HL-60 (cell line): ENCODE measurements at places on chromosomes 7 and 10.

GRCh38 chr7:14270099-14270498, 280.6 kb upstream of the ETV1 start:
- DNase-seq: no peak

DNA sequence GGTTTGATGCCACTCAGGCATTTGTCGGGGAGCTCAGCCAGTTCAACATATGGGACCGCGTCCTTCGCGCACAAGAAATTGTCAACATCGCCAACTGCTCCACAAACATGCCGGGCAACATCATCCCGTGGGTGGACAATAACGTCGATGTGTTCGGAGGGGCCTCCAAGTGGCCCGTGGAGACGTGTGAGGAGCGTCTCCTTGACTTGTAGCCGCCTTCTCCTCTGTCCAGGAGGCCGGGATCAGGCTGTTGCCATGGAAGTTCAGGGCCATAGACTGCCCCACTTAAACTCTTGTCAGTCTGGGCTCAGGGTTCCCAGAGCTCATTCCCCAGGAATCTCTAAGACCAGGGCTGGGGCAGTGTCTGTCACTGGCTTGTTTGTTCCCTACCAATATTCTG, 11.3 kb downstream of the NPTX2 start:
- DNase-seq: no peak

GRCh38 chr10:77325233-77325537, 312.4 kb downstream of the KCNMA1 start:
- DNase-seq: no peak

GRCh38 chr7:47371733-47372368, 210.1 kb downstream of the TNS3 start:
- no peak for DNase-seq

DNA sequence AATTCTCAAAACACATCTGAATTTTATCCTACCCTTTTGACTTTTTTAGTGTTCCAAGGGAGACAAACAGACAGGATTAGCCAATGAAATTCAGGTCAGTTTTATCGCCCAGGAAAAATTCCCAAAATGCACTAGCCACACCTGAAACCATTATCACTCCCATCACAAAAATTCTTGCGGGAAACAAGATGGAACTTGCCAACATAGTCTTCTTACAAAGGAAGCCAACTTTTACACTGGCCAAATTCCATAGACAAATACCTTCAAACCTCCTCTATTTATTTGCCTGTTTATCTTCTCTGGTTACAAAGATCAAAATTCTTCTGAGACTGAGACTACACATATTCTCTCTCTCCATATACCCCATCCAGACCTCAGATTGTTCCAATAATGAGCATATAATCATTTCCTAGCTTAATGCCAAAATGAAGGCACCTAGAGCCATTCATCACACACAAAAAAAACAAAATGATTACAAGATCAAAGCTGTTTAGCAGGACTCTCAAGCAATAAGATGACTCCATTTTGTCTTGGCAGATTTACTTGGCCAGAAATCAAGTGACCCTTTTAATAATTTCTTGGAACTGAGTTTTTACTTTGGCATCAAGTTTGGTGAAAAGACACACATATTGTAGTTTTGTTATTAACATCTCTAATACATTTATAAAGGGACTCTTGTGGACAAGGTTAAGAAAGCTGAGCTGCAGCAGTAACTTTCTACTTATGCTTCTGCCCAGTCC, 30.2 kb downstream of the MET start:
- no peak for DNase-seq
